ENCODE measurements at places on chromosomes 1 and 21.

- no peak for DNase-seq
These were observed 87.0 kb downstream of the EIF4G3 start for GRCh38 chr1:21089731-21090130.

- no peak for DNase-seq
These were observed 2.7 kb downstream of the HSD11B1 start for GRCh38 chr1:209707308-209707707.

DNA sequence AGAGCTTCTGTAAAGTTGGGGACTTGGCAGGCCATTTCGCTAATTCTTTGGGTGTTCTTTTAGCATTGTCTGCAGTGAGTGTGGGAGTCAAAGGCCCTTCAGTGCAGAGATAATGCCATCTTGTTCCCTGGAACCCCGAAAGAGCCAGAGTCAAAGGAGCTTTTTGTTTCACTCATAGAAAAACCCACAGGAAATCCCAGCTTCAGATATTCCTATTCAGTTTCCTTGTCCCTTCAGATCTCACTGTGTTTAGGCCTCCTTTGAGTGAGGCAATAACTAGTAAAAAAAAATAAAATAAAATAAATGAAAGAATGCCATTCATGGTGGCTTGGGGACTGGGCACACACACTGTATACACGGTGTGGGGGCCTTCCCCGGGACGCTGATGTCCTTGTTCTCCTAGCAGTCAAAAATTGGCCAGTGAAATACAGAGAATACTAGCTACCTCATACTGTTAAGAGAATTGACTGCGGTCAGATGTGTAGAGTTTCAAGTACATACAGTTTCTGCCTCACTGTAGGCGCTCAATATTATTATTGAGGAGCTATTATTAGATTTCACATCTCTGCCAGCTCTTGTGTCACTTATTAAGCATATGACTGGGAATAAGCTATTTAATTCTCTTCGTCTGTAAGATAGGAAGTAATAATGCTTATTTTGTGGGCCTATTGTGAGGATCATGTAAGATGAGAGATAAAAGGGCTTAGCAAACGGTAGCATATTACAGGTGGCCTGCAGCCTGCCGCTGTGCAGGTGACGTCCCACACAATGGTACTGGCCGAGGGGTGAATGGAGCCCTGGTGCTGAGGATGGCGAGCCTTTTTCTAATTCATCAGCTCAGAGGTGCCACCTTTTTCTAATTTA lies 16.7 kb downstream of the DISC1 start:
- DNase-seq = no peak

- DNase-seq = no peak
These were observed 652.6 kb upstream of the PLXNA2 start for GRCh38 chr1:208896768-208897167.

- peak; percentile 24 for DNase-seq
These were observed 50.9 kb downstream of the PIGK start for GRCh38 chr1:77168358-77168757.

GRCh38 chr1:45134461-45134873 lies 71.9 kb downstream of the ZSWIM5 start:
- DNase-seq = no peak

- DNase-seq = no peak
These were observed 28.3 kb upstream of the TNFRSF1B start for GRCh38 chr1:12138196-12139168.

- no peak for DNase-seq
These were observed 38.2 kb downstream of the SMYD2 start for GRCh38 chr1:214318956-214319736.

DNA sequence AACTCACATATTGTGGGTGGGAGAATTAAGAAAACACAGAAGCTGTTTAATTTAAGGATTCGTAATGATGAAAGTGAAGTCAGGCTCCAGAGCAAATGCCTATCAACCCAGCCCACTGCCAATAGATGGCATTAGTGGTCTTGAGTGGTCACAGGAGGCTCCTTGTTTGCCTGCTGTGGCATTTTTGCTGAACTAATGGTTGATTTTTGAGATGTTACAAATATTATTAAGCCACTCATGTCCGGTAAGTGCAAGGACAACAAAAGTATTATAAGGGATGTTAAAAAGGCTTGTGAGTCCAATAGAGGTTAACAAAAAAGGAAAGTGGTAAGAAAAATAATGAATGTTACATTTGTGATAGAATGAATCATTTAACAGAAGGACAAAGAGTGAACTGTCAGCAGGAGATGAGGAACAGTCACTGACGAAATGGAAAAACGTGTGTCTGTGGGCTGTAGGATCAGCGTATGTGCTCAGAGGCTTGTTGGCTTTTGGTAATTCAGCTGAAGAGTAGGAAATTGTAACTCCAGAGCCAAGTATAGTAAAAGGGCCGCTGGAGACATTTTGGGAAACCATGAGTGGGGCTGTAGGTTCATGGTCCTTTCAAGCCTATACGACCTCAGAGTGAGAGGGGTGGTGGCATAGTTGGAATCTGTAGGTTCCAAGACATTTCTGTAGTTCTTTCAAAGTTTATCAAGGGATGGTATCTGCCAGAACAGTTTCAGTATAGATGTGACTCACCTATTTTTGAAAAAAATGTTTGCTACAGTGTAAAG lies 11.2 kb downstream of the SFT2D2 start:
- no peak for DNase-seq

GRCh38 chr1:2982615-2983318 lies 38.5 kb upstream of the ACTRT2 start:
- no peak for DNase-seq

DNA sequence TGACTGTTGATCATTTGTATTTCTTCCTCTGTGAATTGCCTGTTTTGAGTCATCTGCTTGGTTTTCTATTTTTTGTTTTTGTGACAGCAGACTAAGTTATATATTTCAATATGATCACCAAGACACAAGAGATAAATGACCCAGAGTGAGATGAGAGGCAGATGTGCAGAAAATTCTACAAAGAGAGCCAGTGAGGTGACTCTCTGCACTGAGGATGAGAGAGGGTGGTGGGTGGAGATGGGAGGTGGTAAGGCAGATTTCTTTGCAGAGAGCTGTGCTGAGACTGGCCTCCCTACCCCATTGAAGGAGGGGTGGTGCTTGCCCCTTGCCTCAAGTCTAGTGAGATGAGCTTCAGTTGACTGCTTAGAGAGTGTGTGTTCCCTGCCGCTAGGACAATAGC lies 17.6 kb upstream of the FCAMR start:
- DNase-seq = no peak

- no peak for DNase-seq
These were observed 6.3 kb upstream of the ZC3H12A start for GRCh38 chr1:37468037-37468436.

GRCh38 chr1:153678519-153679336 lies at the start of gene NPR1:
TSS of gene NPR1 (plus strand) at chr1:153678688. CDS start at chr1:153679109, 421 bp downstream.
- DNase-seq = peak; percentile 25

GRCh38 chr21:44291936-44292811 lies 6.5 kb downstream of the AIRE start:
- DNase-seq = no peak

DNA sequence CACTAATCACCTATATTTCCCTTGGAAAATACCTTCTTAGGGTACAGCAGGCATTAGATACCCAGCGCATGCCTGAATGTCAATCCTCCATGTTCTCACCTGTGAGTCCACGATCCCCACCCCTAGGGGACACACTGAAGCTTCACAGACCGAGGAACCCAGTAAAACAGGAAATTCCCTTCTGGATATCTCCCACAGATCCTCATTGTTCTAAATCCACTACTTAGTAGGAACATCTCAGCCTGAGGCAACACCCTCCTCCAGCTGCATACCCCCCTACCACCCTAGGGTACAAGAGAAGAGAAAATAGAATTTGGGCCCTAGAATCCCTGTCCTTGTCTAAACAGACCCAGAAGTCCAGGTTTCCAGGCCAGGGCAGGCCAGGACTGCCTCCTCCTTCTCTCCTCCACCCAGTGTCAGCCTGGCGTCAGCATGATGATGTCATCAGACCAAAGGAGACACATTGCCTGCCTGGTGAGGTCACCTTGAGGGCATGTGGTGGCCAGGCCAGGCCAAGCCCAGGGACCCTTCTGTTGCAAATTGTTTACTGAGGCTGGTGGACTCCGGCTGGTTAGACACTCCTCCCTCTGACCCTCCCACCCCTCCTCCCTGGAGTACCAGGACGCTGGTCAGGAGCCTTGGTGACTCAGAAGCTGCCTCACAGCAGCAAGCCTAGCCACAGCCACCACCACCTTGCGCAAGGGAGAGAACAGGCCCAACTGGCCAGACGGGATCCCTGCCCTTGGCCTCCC lies 6.2 kb downstream of the NECTIN4 start:
- DNase-seq = peak; percentile 87

- no peak for DNase-seq
These were observed 54.2 kb downstream of the VANGL2 start for GRCh38 chr1:160454371-160455152.

DNA sequence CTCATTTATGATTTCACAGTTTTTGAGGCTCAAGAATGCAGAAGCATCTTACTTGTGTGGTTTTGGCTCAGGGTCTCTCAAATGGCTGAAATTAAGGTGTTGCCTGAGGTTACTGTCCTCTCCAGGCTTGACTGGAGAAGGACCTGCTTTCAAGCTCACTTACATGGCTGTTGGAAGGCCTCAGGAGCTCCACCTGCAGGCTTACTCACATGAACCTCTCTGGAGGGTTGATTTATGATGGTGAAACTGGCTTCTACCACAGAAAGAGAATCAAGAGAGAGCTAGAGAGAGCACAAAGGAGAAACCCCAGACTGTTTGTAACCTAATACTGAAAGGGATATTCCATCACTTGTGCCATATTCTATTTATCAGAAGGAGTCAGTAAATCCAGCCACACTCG lies 6.2 kb upstream of the KCNK2 start:
- DNase-seq = peak; percentile 48

DNA sequence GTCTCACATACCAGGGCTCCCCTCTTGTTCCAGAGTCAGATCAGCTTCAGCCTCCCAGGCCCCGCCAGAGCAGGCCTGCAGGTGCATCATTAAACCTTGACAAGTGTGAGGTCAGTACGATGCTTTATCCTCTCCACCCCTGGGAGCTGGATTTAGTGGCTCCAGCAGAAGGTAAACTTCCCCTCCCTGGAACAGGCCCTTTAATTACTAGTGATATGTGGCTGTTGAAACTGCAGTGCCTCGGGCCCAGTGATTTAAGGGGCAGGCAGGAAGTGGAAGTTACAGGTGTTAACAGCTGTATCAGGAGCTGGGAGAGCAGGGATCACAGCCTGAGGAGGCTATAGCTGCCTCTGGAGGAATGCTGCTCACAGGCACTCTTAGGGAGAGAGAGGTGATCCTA lies 132.4 kb upstream of the KLHDC7A start:
- no peak for DNase-seq

DNA sequence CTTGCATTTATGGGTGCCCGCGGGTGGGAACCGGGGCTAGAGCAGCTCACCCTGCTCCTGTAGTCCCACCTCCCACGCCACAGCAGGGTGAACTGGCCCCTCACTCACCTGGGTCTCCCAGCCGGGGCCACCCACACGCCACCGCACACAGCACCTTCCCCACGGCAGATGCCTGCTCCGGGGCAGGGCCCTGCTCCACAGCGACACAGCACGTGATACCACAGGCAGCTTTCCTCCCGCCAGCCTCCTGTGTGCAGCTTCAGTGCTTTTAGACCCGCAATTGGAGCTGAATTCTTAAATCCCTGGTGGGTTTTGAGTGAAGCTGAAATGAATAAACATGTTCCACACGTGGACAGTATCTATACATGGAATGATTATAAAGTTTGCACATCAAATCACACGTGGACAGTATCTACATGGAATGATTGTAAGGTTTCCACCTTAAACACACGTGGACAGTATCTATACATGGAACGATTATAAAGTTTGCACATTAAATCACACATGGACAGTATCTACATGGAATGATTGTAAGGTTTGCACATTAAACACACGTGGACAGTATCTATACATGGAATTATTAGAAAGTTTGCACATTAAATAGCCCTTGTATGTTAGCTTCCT lies 93.1 kb upstream of the COL6A1 start:
- no peak for DNase-seq

GRCh38 chr1:229380536-229381160 lies 37.8 kb upstream of the CCSAP start:
- DNase-seq = no peak

DNA sequence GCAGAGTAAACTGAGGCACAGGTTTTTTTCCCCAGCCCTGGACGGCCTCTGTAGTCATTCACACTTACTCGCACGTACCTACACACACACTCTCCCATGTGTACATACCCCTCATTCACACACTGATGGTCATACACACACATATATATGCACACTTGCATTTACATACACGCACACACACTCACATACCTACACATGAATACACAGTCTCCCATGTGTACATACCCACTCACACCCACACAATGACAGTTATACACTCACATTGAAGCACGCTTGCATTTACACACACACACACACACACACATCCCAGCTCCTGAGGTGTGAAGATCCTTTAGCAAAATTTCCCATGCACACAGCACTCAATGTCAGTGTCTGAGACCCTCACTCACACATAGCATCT lies 766 bp upstream of the FAM131C start:
- DNase-seq = no peak

GRCh38 chr1:112011202-112011601 lies 21.7 kb upstream of the KCND3 start:
- DNase-seq = peak; percentile 54

DNA sequence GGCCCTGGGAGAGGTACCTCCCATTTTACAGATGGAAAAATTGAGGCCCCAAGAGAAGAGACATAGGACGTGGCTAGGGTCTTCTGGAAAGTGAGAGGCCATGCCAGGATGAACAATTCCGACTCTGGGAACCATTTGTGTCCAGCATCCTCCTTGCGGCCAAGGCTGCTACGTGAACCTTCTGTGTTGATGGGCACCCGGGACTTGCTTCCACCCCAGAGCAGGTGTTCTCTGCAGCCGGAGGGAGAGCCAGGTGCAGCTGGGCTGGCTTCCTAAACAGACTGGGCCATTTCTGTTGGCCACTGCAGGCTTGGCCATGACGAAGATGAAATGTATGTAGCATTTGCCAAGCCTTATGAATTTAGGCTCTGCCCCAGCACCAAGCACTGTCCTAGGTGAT lies 118.9 kb downstream of the PRDM2 start:
- no peak for DNase-seq

DNA sequence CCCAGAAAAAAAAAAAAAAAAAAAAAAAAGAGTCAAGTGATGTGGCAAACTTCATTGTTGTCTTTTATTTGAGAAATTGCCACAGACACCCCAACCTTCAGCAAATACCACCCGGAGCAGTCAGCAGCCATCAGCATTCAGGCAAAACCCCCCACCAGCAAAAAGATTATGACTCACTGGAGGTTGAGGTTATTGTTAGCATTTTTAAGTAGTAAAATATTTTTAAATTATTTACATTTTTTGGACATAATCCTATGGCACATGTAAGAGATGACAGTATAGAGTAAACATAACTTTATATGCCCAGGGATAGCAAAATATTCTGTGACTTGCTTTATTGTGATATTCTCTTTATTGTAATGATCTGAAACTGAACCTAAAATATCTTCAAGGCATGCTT lies 95.6 kb downstream of the CENPF start:
- peak; percentile 90 for DNase-seq

- DNase-seq = no peak
These were observed 232.0 kb downstream of the SMYD3 start for GRCh38 chr1:246275036-246275435.

DNA sequence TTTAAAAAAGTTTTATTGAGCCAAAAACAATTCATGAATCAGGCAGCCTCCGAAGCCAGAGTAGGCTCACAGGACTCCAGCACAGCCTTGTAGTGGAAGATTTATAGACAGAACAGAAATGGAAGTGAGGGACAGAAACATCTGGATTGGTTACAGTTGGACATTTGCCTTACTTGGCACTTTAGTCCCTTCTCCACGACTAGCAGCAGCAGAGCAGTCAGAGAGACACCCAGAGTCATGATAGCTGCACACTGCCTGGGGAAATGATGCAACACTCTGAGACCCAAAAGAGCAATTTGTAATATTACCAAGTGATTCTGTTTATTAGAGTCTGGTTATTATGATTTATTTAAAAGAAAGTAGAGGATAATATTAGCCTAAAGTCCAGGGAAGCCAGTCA lies 72.2 kb upstream of the KRTAP11-1 start:
- no peak for DNase-seq
